ENCODE measurements at places on chromosomes 1 and 21. TPM values are rescaled to one million over a fixed set of nuclear protein-coding genes. Genes with fewer than 3 reads are reported as not detected.

Gene IL20
- not detected for total RNA-seq

Gene SLC22A15
- total RNA-seq, result 2.3 TPM

Gene F13B
- total RNA-seq, result not detected

Gene KIAA0040
- total RNA-seq, result 0.14 TPM

DNA sequence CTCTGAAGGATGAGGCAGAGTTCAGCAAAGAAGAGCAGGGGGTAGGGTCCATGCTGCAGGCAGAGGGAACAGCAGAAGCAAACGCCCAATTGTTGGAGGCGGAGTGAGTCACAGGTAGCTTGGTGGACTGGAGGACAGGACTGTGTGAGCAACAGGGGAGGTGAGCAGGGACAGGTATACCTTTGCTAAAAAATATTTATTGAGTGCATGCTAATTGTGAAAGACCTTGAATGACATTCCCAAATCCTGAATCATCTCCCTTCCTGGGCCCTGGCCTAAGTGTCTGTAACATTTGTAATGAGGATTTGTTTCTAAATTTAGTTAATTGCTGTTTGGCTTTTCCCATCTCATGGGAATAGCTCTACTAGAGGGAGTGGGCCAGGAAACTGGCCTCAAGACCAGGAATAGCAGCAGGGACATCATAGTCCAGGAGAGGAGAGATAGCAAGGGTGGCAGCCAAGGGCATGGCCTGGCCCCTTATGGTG lies 123.7 kb downstream of the FOXD2 start:
- H3K4me3 ChIP-seq, result no peak overlapping the region
- no peak overlapping the region for H3K27ac ChIP-seq
- H3K4me1 ChIP-seq, result peaks cover 48% of the 10 kb centered on the region
- no peaks in the 10 kb centered on the region for H3K36me3 ChIP-seq

DNA sequence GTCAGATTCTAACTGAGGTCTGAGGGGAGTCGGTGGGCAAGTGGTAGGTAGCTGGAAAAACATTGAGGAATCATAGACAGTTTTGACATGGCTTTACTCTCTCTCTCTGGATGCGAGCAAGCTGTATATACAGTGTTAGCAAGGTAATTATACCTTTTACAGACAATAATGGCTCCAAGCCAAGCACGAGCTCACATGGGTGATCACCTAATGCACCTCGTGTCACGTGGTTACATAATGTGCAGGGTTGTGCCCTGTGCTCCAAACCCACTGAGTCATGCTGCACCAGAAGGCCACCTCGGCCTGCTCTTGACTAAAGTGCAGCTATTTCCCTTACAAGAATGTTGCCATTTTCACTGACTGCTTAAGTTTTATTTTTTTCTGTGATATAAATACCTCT lies 7.6 kb upstream of the CLCA2 start:
- H3K27me3 ChIP-seq, result no peaks in the 10 kb centered on the region
- DNase-seq, result no peak
- H3K4me3 ChIP-seq, result no peak overlapping the region
- no peak overlapping the region for H3K27ac ChIP-seq
- H3K4me1 ChIP-seq, result peaks cover 2% of the 10 kb centered on the region
- H3K36me3 ChIP-seq, result no peaks in the 10 kb centered on the region

GRCh38 chr21:21612466-21612865 lies 614.3 kb downstream of the NCAM2 start:
- no peaks in the 10 kb centered on the region for H3K27me3 ChIP-seq
- no peak overlapping the region for H3K27ac ChIP-seq
- H3K36me3 ChIP-seq, result no peaks in the 10 kb centered on the region
- no peaks in the 10 kb centered on the region for H3K4me1 ChIP-seq
- H3K4me3 ChIP-seq, result no peak overlapping the region

DNA sequence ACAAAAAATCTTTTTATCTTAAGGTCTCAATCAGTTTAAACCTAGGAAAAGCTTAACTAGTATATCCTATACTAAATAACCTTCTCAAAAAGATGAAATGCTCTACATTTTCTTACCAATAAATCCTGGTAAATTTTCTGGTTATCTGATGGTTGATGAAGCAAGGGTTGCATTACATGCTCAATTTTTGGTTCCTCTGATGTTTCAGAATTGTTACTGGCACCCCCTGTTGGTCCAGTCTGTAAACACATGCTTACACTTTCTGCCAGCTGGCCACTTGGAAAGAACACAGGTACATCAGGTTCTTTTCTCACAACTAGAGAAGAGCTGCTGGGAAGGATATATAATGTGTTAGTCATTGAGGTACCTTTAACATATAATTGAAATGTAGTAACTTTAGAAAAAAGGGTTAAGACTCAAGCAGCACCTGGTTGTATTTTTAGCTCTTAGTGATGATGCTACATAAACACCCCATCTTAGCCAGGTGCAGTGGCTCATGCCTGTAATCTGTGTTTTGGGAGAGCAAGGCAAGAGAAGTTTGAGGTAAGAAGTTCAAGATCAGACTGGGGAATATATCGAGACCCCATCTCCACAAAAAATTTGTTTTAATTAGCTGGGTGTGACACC lies 30.9 kb upstream of the TAL1 start:
- H3K27me3 ChIP-seq, result no peaks in the 10 kb centered on the region
- H3K36me3 ChIP-seq, result peaks cover 15% of the 10 kb centered on the region
- H3K27ac ChIP-seq, result no peak overlapping the region
- DNase-seq, result peak; percentile 44
- H3K4me3 ChIP-seq, result no peak overlapping the region

GRCh38 chr1:206895837-206896242 lies 1.4 kb upstream of the IL24 start:
- H3K4me1 ChIP-seq, result no peaks in the 10 kb centered on the region
- H3K36me3 ChIP-seq, result no peaks in the 10 kb centered on the region
- no peak overlapping the region for H3K4me3 ChIP-seq
- DNase-seq, result no peak

DNA sequence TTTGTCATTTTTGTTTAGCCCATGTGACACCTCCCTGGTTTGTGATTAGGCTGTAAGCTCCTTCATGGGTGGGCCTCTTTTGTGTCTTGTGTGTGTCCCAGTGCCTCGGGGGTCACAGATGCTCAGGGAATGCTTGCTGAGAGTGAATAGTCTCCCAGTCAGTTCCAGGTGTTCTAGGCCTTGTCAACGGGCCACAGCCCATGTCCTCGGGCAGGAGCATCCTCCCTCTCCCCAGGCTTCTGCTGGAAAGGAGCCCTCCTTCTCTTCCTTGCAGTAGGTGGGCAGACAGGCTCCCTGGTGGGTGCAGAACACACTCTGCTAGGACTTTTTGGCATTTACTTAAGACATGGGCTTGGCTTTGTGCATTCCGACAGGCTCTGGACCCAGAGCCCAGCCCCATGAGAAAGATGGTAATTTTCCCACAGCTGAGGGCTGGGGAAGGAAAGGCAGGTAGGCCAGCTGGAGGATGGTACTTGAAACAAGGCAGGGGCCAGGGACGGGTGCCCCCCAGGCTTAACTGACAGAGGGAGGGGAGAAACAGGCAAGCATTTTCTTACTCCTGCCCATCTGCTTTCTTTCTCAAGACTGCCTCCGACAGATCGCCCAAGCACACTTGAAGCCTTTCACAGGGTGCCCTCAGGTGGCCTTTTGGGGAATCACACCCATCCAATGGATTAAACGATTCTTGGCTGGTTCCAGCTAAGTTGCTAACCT lies 7.1 kb upstream of the CPLANE2 start:
- H3K36me3 ChIP-seq, result no peaks in the 10 kb centered on the region
- no peak overlapping the region for H3K27ac ChIP-seq

All from neural crest cell (in vitro differentiated cells).